ENCODE measurements at places on chromosomes 12 and 14. TPM values are rescaled to one million over a fixed set of nuclear protein-coding genes. Genes with fewer than 3 reads are reported as not detected.

The HPD gene
- not detected for total RNA-seq

The BICDL1 gene
- total RNA-seq = 63.7 TPM

DNA sequence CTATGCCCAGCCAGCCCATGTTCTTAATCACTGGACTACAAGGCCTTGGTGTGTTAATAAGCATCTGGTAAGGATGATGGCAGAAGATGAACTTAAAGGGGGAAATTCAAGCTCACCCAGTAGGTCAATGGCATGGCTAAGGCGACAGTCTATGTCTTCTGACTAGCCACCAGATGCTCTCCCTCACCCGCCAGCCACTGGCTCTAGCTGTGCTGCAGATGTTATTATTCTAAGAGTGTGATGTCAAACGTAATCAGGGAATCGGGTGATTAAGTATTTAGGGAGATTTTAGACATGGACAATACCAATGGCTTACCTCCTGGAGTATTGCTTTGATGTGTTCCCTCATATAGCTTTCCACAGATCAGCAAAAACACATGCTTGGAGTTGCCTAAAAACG lies 39.2 kb upstream of the MAX start:
- H3K36me3 ChIP-seq = no peaks in the 10 kb centered on the region
- H3K4me3 ChIP-seq = no peak overlapping the region
- no peaks in the 10 kb centered on the region for H3K4me1 ChIP-seq
- no peaks in the 10 kb centered on the region for H3K27me3 ChIP-seq
- H3K27ac ChIP-seq = no peak overlapping the region

DNA sequence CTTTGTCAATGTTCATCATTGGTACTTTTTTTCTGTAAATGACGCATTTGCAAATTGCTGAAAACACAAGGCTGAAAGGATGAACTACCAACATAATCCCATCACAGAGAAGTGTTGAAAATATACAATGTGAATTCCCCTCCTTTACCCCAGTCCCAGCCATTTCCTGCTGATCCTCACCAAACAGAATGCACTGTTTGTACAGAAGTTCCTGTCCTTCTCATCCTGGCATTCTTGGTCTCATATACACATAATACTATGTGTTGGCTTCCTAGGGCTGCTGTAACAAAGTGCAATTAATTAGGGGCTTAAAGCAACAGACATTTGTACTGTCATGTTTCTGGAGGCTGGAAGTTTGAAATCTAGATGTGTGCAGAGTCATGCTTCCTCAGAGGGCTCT lies 836.2 kb upstream of the MGAT4C start:
- H3K36me3 ChIP-seq = no peaks in the 10 kb centered on the region
- DNase-seq = no peak
- H3K27ac ChIP-seq = no peak overlapping the region
- H3K4me3 ChIP-seq = no peak overlapping the region

DNA sequence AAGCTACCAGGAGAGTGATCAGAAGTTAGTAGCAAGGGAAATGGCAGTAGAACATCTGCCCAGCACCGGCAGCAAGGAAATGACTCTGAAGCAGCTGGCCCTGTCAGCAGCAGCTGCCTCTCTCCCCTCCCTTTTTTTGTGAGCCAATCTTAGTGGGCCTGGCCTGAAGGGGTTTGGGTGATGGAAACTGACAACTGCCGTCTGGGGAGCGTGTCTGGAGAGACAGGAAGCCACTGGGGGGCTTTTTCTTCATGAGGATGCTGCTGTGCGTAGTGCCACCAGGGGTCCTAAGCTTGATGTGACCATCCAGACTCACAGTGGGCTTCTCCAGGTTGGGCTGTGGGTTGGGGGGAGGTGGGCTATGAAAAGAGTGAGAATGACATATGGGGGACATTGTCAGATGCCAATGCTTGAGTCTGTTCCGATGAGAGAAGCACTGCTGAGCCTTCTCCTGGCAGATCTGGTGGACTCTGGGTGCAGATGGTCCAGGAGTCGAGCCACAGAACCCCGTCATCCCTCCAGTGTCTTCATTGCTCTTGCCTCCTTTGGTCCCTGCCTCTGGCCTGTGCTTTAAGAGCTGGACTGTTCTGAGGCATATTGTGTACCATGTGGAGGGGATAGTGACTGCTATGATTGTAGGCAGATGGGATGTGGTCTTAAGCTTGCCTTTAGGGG lies 87.6 kb upstream of the HIF1A start:
- H3K36me3 ChIP-seq = no peaks in the 10 kb centered on the region
- DNase-seq = no peak
- H3K4me3 ChIP-seq = no peak overlapping the region
- no peaks in the 10 kb centered on the region for H3K27me3 ChIP-seq
- H3K27ac ChIP-seq = peak overlapping the region; percentile 37
- peaks cover 14% of the 10 kb centered on the region for H3K4me1 ChIP-seq

DNA sequence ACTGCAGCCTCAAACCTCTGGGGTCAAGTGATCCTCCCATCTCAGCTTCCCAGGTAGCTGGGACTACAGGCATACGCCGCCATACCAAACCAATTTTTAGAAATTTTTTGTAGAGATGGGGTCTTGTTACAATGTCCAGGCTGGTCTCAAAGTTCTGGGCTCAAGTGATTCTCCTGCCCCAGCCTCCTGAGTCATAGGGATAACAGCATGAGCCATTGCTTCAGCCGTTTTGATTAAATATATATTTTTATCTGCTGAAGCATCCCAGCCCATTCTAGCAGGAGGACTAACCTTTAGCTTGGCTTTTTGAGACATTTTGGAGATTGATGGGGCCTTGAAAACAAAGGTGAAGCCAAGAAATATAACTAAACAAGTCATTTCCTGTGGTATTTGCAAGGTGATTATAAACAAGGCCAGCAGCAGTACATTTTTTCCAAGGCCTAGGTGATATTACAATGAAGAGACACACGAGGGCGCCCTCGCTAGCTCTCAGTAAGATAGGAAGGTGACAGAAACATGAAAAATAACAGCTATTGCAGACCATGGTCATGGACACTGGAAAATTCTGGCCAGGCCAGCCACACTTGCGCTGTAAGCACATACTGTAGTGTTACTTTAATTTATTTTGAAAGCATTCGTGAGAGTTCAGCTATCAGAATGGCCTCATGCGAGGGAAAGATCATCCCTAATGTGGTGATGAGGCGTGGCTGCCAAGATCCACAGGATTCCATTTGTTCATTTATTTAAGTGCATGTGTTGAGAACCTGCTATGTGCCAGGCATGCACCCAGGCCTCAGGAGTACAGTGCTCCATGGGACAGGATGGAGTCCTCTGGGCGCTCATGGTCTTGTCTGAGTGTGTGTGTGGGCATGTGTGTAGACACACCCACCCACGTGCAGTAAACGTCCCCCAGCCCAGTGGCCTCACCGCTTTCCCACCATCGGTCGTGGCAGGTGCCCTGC lies 63.5 kb downstream of the DGLUCY start:
- peaks cover 21% of the 10 kb centered on the region for H3K4me1 ChIP-seq
- H3K27ac ChIP-seq = peak overlapping the region; percentile 31
- DNase-seq = no peak
- H3K36me3 ChIP-seq = peaks cover 89% of the 10 kb centered on the region

All from esophagus squamous epithelium (tissue), 5 donors.